ENCODE measurements at places on chromosomes 11 and 22. TPM values are rescaled to one million over a fixed set of nuclear protein-coding genes. Genes with fewer than 3 reads are reported as not detected.

- no peak for DNase-seq
These were observed 72.8 kb downstream of the RPUSD4 start for GRCh38 chr11:126138636-126139035.

- no peak for DNase-seq
These were observed 59.8 kb downstream of the SC5D start for GRCh38 chr11:121352251-121352891.

Gene OR10D3
- not detected for total RNA-seq

DNA sequence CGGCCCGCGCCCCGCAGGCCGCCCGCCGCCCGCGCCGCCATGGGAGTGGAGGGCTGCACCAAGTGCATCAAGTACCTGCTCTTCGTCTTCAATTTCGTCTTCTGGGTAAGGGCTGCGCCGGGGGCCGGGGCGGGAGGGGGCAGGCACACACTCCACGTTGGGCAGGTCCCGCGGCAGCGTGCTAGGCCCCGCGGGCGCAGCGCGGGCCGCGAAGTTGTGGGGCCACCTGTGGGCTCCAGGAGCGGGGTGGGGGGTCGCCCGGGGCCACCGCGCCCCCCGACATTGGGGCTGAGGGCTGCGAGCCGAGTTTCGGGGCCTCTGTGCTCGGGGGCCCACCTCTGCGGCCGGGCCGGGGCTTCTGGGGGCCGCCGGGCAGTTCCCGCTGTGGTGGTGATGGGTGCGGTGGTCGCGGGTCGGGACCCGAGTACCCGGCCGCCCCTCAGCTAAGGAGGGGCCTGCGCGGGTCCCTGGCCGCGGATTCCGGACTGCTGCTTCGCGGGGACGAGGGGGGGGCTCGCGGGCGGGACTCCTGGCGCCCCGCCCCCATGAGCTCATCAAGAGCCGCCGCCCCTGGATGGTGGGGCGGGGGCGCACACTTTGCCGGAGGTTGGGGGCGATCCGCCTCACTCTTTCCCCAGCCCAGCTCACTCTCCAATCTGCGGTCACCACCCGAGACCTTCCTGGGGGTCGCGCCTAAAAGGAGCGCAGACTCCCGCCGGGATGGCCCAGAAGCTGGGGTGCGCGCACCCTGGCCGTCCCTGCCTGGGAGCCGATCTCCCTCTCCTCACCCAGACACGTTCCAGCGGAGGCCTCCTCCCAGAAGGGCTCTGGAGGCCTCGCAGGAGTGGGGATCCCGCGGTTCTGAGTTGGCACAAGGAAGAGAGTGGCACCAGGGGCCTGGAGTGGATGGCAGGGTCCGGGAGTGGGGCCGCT lies 667 bp downstream of the CD81 start:
- DNase-seq, result peak; percentile 41

Gene PRR33
- total RNA-seq, result not detected

Gene SLC43A3
- 64.5 TPM for total RNA-seq

GRCh38 chr11:36123336-36124101 lies 165.7 kb downstream of the COMMD9 start:
- no peak for DNase-seq

DNA sequence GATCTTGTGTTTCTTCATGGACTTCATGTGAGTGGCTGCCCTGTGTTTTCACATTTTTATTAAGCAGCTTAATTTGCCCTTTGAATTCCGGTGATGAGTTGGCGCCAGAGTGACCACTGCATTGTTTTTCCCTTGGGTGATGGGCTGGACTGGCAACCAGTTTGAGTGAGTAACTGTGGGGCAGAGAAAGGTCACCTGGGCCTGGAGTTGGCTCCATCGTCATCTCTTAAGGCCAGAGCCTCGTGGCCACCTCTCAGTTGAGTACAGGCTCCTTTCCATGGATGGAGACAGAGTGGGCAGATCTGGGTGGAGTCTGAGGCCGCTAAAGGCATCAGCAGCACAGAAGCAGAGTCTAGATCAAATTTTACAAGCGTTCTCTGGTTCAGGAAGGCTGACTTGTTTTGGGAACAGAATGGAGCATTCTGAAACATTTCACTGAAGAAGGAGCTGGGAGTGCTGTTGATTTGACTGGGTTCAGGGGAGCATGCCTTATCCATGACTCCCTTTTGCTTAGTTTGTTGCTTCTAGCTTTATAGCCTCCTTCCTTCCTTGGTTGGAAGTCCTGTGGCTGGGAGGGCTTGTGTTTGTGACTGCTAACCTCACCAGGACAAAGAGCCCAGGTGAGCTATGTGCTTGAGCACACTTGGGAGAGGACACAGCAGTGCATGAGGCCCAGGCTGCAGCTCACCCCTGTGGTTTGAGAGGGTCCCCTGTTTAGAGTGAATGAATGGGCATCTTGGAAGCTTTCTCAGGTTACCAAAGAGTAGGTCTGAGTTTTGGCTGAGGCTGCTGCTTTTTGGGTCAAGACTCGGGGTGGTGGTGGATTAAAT lies 7.8 kb downstream of the BCR start:
- no peak for DNase-seq

DNA sequence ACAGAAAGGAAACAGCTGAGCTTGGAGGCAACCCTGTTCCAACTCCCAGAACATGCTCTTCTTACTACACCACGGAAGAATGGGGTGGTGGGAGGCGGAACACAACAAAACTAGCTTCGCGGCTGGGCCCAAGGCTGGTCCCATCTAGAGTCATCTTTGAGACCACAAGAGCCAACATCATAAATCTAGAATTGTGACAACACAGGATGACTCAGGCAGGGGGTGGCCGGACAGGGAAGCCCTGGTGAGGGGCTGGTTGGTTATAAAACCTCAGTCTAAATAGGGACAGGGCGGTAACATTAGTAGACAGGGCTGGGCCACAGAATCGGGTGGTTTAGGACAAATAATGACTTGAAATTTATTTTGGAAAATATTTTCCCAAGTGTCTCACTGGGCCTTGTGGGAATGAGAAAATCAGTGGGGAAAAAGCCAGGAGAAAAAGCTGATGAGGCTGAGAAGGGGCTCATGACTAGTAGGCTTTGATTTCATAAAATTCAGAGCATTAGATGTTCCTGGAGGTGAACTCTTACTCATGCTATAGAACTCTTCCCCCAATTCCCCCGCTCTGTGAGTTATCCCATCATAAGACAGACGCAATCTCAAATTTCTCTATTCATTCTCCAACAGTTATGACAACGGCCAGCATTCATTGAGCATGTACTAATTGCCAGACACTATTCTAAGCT lies 151.8 kb upstream of the TIMP3 start:
- peak; percentile 95 for DNase-seq

Gene TUBA8
- total RNA-seq, result 0.39 TPM

DNA sequence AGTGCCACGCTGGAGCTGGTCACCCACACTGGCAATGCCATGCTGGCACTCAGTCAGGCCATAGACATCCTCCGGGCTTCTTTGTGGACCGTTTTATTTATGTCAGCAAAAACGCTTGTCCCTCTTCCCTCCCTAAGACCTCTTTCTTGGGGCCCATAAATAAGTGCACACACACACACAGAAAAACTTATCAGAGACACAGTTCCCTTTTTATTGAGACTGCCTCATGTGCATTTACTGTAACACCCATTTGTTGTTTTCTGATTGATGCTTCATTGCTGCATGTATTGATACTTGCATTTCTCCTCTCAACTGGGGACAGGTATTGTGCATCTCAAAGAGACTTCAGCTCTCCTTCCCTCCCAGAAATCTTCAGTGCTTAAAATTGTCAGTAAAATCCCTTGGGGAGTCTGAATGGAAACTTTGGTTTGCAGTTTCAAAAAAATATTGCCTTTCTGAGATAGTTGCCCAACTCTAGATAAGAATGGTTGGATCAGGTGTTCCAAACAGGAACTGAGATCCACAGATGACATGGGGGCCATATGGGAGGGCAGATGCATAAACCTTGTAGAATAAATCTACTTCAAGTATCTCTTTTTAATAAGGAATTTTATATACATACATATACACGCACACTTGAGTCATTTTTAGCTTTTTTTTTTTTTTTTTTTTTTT lies 50.9 kb downstream of the PPP2R1B start:
- no peak for DNase-seq

Gene PC
- 54.4 TPM for total RNA-seq

DNA sequence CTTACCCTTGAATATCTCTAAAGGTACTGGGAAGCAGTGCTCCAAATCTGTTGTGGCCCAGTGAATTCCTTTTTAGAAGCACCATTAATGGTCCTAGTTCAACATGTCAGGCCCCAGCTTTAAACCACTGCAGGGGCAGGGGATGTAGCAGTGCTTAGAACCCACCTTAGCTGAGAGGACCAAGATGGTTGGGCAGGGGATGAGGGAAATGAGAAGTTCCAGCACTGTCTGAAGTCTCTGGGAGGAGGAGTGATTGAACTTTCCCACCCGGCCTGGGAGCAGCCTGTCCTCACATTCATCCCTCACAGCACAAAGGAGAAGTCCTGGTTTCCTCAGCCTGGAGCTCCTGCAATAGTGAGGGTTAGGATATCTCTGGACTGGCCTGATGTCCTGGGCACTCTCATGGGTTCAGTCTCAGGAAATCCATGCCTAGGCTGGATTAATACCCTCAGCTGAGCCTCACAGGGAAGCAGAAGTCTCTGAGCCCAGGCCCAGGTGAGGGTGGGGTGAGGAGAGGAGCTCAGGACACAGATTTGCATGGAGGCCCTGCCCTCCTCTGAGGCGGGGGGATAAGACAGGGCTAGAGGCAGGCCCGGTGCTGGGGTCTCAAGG lies 28.6 kb upstream of the PRAME start:
- DNase-seq, result no peak

DNA sequence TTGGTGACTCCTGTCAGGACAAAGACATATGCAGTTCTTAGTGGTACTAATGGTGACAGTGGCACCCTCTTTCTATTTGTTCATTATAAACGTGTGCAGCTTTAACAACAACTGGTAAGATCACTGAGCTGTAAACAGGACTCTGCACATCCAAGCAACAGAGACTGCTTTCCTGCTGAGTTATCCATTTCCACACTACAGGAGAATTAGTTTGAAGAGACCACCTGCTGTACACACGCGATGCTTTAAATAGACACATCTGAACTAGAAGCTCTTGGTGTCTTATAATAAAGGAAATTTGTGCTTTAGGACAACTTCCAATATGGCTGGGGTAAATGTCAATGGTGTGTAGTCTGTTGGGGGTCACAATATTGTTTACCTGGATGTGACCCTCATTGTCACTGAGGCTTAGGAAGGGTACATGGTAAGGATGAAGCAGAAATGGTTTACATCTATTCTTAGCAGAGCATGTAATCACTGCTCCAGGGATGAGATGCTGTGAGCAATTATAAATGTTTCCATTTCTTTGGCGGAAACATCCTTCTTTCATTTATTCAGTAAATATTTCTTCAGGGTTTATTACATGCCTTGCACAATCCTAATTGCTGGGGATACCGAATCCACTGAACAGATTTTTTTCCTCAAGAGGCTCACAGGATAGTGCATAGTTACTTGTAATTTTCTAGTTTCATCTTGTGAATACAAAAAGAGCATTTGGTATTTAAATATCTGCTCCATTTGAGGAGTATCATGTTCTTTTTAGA lies 354.0 kb upstream of the CCDC90B start:
- DNase-seq, result no peak

GRCh38 chr11:13053255-13053917 lies 44.3 kb downstream of the RASSF10 start:
- DNase-seq, result peak; percentile 10

Gene FAT3
- 1.3 TPM for total RNA-seq

Gene GAL3ST3
- total RNA-seq, result not detected

DNA sequence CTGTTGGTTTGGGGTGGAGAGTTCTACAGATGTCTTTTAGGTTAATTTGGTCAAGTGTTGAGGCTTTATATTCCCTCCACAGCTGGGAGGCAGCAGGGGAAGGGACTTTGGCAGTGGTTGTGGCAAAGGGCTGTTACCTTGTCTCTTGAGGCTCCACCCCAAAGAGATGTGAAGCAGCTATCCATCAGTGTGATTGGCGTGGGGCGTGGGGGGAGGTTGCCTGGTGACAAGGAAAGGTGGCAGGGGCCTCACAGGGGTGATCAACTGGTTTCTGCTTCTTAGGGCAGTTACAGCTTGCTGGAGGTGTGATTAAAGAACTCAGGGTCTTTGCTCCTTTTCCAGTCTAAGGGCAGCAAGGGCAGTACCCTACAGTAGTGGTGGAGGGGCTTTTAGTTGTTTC lies 59.3 kb downstream of the FANCF start:
- DNase-seq, result no peak

Data from RPMI7951 (cell line).